ENCODE measurements at places on chromosomes 5 and 9. TPM values are rescaled to one million over a fixed set of nuclear protein-coding genes. Genes with fewer than 3 reads are reported as not detected.

GRCh38 chr5:175120412-175120811 is 323.6 kb downstream of the DRD1 start:
- DNase-seq, result peak; percentile 58

DNA sequence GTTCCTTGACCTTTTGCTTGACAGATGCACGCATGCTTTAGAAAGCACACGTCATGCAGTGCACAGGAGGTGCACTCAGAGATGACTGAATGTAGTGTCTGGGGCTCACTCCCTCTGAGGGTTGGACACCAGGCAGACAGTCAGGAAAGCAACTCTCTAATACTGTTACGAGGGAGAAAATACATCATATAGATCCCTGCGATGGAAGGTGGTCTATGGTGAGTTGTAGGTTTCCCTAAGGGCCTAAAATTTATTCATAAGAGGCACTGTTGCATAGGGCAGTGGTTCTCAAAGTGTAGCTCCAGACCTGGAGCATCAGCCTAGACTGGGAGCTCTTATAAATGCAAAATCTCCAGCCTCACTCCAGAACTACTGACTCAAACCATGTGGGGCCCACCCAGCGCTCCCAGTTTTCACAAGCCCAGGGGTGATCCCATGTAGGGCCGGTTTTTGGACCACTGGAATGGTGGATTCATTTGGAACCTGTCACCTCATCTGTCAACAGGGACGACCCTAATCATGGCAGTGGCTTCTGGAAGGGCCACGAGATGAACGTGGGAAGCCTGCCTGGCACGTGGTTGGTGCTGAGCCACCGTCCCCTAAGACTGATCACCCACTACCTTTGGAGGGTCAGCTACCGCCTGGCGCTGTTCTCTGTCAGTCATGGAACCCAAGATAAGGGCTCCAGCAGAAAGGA is 16.8 kb upstream of the PHF19 start:
- no peak for DNase-seq

Gene CCDC183
- total RNA-seq, result not detected

Gene SAP30L
- 54.3 TPM for total RNA-seq

Gene PCDHB13
- total RNA-seq, result 3.7 TPM

Gene ARAP3
- 13.3 TPM for total RNA-seq

- DNase-seq, result peak; percentile 97
These were observed at the start of gene STARD4 for GRCh38 chr5:111512375-111513130. Gene STARD4 (minus strand): TSS chr5:111512535. CDS start chr5:111507433, 5,102 bp downstream.

DNA sequence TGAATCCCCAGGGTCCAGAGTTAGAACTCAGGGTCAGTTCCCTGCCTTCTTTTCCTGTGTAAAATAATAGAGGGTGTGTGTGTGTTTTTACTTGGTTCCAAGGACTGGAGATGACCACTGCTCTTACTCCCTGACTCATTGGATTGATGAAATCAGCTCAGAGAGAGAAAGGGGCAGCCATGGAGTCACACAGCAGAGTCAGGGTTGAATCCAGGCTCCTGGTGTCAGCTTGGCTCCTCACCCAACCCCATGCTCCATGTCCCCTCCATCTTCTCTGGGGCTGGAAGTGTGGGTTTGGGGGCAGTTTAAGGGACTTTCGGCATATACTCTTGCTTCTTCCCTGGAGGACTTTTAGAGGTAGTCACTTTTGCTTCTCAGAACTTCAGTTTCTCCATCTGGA is 21.6 kb downstream of the DAB2IP start:
- DNase-seq, result no peak

DNA sequence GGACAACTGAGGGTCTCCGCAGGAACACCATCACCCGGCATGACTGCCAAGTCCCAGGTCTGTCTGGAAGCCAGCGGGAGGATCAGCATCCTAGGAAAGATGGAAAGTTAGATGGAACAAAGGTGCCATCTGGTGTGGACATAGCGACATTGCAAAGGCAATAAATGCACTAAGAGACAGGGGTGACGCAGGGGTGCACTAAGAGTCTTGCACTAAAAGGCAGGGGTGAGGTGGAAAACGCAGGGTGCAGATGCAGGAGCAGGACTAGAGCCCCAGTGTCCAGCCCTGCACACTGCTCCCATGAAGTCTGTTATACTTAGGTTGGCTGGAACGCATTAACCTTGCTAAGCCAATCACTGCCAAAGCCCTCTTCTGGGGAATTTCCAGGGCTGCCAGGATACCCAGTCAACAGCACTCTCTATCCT is 15.5 kb downstream of the ATOX1 start:
- DNase-seq, result peak; percentile 91
